Activated T-helper 1 cell treated with anti-CD3 and anti-CD28 coated beads, Interleukin-12 subunit alpha, Interleukin-12 subunit beta, Interleukin-2, Interleukin-4 antibody, amounts not matched to agents 30 ng/mL and 10 ng/mL and 1 ng/mL, durations not matched to agents 14 hours and 24 hours and 36 hours (primary cell): ENCODE measurements at places on chromosomes 4 and X. TPM values are rescaled to one million over a fixed set of nuclear protein-coding genes. Genes with fewer than 3 reads are reported as not detected.

FAM149A gene
- 0.61 TPM in 1 of 2 replicates, not detected in the other for total RNA-seq

DNA sequence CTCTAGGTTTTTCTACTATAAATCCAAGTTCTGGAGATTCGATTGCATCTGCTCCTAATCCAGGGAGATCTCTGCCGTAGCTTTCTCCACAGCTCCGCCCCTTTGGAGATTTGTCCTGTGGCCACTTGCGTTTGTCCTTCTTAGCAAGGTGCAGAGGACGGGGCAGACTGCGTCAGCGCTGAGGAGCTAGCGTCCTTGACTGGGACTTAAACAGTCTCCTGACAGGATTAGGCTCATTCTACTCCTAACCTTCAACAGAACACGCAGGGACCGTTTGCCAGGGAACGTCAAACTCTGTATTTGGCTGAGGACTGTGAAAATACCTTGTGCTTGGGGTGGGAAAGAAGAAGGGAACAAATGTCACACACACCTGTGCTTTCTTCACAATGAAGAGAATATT, 38.6 kb downstream of the SORBS2 start:
- DNase-seq: no peak

- DNase-seq: no peak
These were observed 70.1 kb upstream of the SH3RF1 start for GRCh38 chr4:169340834-169341233.

- no peak for DNase-seq
These were observed 64.5 kb upstream of the MAGEA10 start for GRCh38 chrX:152202886-152203285.

GRCh38 chr4:184648313-184649025, 778 bp downstream of the CASP3 start:
- DNase-seq: peak; percentile 48

- DNase-seq: no peak
These were observed 86.0 kb downstream of the PCYT1B start for GRCh38 chrX:24561121-24561520.

GRCh38 chr4:12724510-12724909, 759.6 kb downstream of the RAB28 start:
- DNase-seq: no peak

DNA sequence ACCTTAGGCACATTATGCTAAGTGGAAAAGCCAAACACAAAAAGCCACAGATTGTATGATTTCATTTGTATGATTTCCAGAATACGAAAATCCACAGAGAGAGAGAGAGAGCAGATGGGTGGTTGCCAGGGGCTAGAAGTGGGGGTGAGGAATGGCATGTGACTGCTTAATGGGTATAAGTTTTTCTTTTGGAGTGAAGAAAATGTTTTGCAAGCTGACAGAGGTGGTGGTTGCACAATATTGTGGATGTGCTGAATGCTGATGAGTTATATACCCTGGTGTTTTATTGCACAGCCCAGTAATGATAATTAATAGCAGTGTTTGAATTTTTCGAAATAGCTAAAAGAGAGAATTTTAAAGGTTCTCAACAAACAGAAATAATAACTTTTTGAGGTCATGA, 386.1 kb upstream of the HS3ST1 start:
- DNase-seq: no peak

DNA sequence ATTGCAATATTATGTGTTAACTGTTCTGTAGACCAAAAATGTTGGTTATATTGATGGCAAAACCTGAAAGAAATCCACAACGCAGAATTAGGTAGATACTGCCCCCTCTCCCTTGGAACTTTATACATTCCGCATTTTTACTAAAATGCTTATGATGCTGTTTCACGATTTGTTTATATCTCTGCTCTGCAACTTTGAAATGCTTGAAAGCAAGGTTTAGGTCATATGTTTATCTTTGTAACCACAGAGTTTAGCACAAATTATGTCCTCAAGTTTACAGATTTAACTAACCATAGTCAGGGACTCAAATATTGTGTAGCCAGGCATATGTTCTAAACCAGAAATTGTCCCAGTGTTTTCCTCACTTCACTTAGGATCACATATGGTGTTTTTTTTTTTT, 66.1 kb upstream of the H2AZ1 start:
- no peak for DNase-seq
